ENCODE measurements at places on chromosomes 7 and 10.

GRCh38 chr7:26584326-26584725 is 280.1 kb downstream of the SKAP2 start:
- no peak for DNase-seq

DNA sequence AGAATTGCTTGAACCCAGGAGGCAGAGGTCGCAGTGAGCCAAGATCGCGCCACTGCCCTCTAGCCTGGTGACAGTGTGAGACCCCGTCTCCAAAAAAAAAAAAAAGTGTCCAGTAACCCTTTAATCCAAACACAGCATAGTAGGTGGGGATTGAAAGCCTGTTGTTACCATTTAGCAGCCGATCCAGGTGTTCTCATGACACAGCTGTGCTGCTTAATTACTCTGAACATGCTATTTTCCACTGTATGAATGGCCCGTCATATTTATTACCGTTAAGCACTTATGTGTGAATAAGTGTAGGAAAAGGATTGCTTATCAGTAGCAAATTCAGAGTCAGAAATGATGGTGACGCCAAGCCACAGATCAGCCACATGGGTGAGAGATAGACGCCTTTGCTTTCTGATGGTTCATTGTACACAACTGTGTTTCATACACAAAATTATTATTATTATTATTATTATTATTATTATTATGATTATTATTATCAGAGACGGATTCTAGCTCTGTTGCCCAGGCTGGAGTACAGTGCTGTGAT is 11.6 kb upstream of the ORAI2 start:
- no peak for DNase-seq

DNA sequence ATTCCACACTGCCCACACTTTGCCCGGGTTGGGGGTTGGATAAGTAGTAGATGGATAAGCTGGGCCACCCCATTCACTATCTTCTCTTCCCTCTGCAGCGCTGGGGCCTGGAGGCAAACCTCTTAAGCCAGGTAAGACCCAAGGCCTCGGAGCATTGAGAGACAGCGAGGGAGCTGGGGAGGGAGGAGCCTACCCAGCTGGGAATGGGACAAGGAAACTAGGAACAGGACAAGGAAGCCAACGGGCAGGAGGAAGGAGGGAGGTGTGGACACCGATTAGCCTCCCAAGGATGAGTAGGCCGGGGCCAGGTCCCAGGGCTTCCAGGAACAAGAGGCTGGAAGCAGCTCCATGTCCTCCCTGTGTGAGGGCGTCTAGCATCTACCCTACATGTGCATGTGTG is 9.6 kb downstream of the ELN start:
- DNase-seq = no peak

- DNase-seq = no peak
Measured at GRCh38 chr10:104735757-104736391, 94.8 kb downstream of the SORCS3 start.

- DNase-seq = no peak
Measured at GRCh38 chr10:133393401-133394063, 425 bp upstream of the MTG1 start.

DNA sequence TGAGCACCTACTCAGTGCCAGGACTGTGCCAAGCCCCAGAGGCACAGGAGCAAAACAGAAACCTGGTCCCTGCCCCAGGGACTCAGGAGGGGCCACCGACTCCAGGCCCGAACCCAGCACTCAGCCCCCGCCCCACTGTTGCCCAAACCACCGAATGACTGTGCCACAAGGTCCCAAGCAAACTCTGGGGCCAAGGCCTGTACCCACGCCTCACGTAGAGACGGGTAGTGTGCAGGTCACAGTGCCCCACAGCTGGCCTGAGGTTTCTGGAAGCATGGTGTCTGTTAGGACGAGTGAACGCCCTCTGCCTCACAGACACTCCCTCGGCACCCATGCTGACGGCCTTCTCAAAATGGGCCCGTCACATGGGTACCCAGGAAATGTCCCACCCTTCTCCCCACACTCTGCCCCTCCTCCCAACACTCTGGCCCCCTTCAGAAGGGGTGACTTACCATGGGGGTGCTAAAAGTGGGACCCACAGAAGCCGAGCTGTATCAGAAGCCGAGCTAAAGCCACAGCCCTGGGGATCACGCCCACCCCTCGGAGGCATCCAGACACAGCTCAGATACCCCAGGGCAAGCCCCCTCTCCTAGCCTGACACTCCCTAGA is 44.2 kb downstream of the CTBP2 start:
- no peak for DNase-seq

- no peak for DNase-seq
Measured at GRCh38 chr10:86082556-86082955, 284.0 kb downstream of the GRID1 start.

- no peak for DNase-seq
Measured at GRCh38 chr10:17001961-17002749, 127.5 kb downstream of the CUBN start.

DNA sequence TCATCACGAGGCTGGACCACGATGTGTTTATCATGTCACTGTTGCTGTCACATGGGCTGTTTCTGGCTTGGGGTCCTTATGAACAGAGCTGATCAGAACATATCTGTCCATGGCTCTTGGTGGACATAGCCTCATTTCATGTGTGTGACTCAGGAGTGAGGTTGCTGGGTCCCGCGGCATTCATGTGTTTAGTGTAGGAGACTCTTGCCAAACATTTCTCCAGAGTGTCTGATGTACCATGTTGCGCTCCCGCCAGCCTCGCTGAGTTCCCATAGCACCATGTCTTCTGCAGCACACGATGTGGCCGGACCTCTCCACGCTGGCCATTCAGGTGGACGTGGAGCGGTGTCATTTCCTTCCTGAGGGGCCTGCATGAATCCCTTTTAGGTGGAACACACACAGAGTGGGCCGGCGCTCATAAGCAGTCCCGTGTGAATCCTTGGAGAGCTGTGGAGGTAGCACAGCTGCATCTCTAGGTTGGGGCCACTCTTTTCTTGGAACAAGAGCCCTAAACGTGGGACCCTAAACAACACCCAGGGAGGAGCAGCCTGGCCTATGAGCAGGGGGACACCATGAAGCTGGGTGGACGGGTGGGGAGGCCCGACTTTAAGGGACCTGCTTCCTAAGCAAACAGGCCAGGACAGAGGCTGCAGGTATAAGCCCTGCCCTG is 134.6 kb downstream of the LHPP start:
- no peak for DNase-seq

- no peak for DNase-seq
Measured at GRCh38 chr10:69201045-69201444, 19.1 kb upstream of the HKDC1 start.

DNA sequence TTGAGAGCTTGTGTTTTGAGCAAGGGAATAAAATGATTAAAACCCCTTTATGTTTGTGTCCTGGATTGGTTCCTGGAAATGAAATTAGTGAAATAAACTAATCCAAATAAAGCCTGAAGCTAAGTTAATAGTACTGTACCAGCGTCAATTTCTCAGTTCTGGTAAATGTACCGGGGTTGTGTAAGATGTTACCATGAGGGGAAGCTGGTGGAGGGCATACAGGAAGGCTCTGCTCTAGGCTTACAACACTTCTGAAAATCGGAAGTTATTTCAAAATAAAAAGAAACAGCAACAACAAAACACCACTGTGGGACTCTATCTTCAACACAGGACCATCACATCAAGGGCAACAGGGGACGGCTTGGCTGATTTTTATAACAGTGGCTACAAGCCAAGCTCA is 257.0 kb downstream of the CREB5 start:
- DNase-seq = no peak

- DNase-seq = no peak
Measured at GRCh38 chr10:37632641-37633040, 224.8 kb downstream of the ZNF248 start.

DNA sequence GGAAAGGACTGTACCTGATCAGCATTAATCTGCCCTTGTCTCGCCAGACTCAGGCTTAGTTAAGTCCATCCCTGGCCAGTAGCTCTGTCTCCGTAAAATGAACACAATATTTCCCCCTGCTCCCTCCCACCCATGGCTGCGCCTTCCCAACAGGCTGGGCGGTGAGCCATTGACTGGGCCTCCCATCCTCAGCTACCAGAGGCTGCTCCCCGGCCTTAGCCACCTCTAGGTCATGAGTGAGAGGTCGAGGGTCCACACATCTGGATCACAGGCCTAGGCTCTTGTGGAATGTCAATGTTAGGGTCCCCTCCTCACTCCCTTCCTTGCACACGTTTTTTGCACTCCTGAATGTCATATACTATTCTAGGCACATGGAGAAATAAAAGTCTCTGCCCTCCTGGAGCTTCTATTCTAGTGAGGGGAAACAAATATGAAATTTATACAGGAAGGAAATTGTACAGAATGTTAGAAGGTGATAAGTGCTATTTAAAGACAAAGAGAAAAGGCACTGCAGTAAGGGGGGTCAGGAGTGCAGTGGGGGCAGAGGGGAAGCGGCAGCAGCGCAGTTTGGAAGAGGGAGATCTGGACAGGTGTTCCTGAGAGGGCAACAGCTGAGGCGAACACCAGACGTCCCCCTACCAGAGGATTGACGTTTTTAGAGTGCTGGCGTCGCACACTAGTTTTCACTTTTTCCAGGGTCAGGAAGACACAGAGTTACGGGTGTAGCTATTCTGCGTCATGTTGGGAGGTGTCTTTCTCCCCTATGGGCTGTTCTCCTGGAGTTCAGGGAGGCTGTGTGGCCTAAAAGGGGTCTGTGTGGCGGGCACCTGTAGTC is 17.2 kb upstream of the EIF5AL1 start:
- DNase-seq = no peak

GRCh38 chr7:51229106-51229537 is 87.5 kb downstream of the COBL start:
- no peak for DNase-seq

DNA sequence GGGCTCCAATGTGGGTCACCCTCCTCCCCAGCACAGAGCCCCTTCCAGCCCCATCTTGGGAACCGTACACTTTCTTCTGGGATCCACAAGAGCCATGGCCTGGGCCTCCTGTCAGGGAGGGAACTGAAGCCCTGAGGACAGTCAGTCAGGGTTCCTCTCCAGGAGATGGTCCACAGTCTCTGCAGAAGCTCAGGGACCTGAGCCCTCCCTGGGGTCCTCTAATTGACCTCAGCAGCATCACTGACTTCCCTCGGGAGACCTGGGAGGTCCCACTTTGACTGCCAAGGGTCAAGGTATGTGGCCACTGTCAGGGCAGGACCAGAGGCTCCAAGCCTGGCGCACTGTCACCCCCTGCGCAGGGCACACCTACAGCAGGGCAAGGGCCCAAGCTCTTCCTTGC is 32.3 kb downstream of the NOD1 start:
- DNase-seq = no peak

DNA sequence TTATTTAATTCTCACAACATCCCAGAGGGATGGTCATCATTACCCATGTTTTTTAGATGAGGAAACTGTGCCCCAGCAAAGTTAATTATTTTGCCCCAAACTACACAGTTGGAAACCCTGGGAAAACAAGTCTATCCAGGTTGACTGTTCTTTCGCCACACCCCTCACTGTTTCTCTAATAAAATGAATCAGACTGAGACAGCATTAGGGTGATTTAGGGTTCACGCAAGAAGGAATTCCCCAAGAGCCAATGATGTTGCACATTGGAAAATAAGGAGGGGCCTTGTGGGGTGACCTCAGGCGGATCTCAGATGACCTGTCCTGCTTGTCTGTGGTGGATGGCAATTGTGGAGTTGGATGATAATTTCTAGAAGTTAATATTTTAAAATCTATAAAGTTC is 135.7 kb upstream of the TBX20 start:
- DNase-seq = no peak

DNA sequence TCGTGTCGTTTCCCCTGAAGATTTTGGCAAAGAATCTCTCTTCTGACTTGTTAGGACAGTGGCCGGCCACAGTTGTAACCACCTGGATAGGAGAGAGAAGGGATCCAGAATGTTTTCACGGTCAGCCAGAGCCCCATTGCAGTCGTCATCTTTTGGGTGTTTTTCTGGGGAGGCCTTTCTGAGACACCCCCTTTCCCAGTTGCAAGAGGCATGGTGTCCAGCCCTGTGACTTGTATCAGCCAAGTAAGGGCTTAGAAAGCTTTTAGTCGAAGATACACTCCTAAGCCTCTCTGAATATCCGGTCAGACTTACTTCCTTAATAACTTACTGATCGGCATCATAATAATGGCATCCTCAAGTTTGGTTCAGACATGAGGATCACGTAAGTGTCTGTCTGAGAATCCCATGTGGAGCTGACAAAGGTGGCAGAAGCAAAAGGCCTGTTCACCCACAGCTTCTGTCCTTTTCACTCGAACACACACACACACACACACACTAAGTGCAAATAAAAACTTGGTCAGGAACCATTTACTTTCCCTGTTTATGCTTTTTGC is 435.7 kb upstream of the GALNT17 start:
- DNase-seq = no peak

GRCh38 chr7:102178410-102178809 is 108.3 kb upstream of the SH2B2 start:
- no peak for DNase-seq

DNA sequence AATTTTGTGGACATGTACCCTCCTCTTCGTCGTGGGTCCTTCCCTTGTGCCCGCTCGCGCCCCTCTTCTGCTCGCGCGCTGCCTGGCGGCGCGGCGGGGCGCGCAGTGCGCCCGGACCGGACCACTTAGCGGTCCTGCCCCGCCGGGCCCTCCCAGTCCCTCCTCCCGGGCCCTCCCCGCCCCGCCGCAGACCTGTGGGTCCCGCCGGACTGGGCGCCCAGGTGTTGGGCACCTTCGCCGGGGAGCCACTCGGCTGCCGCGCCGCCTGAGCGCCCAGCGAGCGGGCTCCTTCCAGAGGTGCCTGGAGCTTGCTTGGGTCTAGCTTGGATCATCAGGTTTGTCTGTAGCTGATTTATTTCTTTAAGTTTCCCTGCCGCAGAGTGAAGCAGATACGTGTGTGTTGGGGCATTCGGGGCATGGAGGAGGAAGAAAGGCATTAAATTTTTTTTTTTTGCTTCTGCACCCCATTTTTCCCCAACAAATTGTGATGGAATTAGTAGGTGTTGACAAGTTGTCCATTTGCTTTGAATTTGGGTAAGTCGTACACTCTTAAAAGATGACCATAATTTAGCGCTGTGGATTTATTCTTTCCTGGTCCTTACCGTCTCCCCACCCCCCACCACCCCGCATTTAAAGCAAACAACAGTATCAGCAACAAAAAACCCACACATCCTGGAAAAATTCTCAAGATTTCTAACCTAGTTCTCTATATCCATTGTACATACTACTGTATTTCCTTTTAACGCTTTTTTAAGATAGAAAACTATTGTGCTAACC is 905 bp downstream of the C1GALT1 start:
- DNase-seq = peak; percentile 23

GRCh38 chr10:128854963-128855362 is 612.1 kb upstream of the MGMT start:
- peak; percentile 83 for DNase-seq

GRCh38 chr10:29826221-29826620 is 191.4 kb upstream of the SVIL start:
- DNase-seq = no peak
